ENCODE measurements at places on chromosomes 13 and 19.
A peak's percentile ranks its signal among the peaks of the same experiment; 100 is the strongest.

DNA sequence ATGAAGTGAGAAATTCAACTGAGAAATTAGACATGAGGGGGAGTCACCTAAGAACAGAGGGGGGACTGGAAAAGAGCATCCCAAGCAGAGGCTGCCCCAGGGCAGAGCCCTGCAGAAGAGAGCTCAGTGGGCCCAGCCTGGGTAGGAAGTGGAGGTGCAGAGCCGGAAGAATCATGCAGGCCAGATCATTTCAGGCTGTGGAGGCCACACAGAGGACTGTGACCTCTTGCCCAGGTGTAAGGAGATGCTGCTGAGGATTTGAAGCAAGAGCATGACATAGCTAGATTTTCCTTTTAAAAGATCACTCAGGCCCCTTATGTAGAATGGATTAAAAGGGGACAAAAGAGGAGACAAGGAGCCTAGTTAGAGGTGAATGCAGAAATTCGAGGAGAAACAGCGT, 63.9 kb upstream of the SPATA13 start:
- no peak for DNase-seq

DNA sequence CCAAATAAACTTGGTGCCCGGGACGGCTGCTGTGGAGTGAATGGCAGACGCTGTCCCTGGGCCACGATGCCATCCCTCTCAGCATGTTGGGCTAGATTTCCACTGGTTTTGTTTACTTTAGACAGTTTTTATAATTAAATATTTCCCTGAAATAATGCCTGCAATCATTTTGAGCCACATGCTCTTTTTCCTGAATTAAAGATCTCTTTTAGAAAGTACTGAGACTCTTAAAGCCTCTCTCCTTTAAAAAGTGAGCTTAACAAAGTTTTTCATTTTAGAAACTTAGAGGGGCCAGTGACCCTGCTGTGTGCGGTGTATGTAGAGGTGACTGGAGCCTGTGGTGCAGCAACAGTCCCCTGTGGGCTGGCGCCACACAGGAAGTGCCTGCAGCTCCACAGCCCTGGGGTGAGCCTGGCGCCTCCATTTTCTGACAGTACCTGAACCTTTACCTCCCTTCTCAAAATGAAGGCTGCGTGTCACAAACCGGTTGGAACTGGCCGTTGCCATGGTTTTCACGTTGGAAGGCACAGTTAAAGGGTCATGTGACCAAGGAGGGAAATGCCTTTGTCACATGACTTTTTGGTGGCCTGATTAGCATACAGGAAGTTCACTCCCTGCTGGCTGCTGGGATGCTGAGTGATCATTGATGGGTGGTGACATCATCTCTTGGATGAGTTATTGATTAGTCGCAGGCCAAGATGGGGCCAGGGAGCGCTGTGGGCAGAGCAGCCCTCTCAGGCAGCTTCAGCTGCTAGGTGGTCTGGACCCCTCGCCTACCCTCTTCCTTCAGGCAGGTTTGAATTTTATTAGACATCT, 26.3 kb downstream of the TSSK6 start:
- DNase-seq = no peak

- no peak for DNase-seq
Measured at GRCh38 chr19:58311345-58311865, 6.2 kb downstream of the ERVK3-1 start.

GRCh38 chr19:28166025-28166424, 1046.9 kb downstream of the UQCRFS1 start:
- DNase-seq = no peak

GRCh38 chr13:110464556-110465333, 96.8 kb downstream of the RAB20 start:
- DNase-seq = peak; percentile 60

DNA sequence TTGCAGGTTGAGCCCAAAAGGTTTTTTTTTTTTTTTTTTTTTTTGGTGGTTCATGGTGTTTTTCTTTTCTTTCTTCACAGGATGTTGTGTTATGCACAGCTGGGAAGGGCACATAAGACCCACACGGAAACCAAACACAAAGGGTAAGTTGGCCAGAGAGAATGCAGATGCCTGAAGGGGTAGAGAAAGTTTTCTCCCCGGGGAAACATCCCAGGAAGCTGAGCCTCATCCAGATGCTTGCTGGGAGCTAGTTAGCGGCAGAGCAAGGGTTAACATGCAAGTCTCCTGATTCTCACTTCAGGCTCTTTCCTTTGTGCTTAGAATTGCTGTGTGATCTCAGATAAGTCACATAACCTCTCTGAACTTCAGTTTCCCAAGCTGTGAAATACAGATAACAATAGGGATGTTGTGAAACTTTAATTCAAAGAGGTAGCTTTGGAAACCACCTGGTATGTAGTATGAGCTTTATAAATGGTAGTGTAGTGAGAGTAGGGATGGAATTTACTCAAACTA, 3.1 kb downstream of the ADGRE1 start:
- DNase-seq = no peak

DNA sequence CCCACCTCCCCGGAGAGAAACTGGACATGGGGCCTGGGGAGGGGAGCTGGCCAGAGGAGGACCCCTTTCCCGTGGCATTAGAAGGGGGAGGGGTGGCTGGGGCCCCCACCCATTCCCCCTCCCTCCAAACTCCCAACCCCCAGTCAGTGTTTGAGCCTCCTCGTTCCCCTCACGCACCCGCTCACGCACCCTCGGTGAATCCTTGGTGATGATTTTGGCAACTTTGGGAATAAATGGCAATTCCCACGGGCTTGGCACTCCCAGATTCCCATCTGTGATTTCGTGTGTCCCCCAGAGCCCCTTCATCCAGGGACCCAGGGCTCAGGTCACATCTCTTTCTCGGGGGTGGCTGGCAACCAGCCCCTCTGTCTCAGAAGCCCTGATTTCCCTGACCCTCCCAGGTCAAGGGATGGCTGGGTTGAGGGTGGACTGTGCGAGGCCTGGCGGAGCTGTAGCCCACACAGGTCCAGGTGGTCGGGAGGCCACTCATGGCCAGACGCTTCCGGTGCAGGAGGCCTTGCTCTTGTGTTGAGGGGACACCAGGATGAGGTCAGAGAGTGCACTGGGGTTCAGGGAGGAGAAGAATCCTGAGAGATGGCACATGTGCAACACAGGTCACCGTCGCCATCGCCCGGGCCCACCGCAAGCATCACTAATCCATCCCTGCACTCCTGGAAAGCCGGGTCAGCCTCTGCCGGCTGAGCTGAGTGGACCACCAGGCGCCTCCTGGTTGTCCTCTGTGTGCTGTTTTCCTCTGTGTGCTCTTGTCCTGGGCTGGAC, 20.7 kb downstream of the EPN1 start:
- no peak for DNase-seq

GRCh38 chr13:35139591-35139990, 197.5 kb downstream of the NBEA start:
- DNase-seq = no peak

DNA sequence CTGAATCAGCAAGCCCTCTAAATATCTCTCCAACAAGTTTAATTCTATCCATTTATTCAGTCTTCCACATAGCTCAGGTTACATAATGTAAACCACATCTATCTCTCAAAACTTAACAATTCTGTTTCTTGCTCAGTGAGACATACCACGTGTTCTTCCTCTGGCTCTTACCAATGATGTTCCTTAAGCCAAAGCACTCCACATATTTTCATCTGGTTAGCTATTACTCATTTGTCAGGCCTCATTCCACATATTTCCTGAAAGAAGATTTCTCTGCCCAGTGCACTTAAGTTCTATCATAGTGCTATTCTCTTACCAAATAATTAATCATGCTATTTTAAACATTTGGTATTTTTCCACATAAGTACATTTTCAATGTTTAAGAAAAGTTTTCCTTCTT, 403.3 kb upstream of the ATXN8OS start:
- no peak for DNase-seq

GRCh38 chr13:75685239-75685697, 49.1 kb downstream of the LMO7 start:
- no peak for DNase-seq

Data from anterior cingulate cortex (tissue), 58 donors.